NCI-H524 treated with DMSO at 0.1 percent for 48 hours (cell line): ENCODE measurements at places on chromosomes 13 and 19.

GRCh38 chr19:12055784-12056183 is 3.0 kb upstream of the ZNF878 start:
- DNase-seq = no peak

- no peak for DNase-seq
Measured at GRCh38 chr13:48631441-48631840, 22.3 kb upstream of the CYSLTR2 start.

- DNase-seq = no peak
Measured at GRCh38 chr13:20869540-20869939, 33.0 kb downstream of the XPO4 start.

DNA sequence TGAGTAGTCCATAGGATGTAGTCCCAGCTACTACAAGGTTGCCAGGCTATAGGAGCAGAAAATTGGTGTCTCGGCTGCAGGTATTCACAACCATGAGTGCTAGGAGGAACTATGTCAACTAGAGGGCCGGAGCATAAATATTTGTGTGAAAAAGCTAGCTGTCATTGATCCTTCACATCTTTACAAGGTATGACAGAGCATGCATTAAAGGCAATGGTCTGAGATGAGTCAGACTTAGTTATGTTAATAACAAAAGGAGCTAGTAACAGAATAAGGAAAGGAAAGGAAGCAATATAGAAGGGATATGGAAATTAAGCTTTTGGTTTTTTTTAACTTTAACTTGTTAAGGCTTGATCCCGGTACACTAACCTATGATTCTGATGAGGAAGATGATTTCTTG is 40.9 kb upstream of the PSG9 start:
- no peak for DNase-seq

- no peak for DNase-seq
Measured at GRCh38 chr19:11663181-11663591, 65.9 kb downstream of the ZNF627 start.

GRCh38 chr19:15187026-15188007 is 13.5 kb downstream of the NOTCH3 start:
- DNase-seq = no peak

GRCh38 chr13:113057084-113057483 is 48.5 kb upstream of the F7 start:
- DNase-seq = no peak

GRCh38 chr13:21420706-21421105 is 38.4 kb downstream of the ZDHHC20 start:
- no peak for DNase-seq

DNA sequence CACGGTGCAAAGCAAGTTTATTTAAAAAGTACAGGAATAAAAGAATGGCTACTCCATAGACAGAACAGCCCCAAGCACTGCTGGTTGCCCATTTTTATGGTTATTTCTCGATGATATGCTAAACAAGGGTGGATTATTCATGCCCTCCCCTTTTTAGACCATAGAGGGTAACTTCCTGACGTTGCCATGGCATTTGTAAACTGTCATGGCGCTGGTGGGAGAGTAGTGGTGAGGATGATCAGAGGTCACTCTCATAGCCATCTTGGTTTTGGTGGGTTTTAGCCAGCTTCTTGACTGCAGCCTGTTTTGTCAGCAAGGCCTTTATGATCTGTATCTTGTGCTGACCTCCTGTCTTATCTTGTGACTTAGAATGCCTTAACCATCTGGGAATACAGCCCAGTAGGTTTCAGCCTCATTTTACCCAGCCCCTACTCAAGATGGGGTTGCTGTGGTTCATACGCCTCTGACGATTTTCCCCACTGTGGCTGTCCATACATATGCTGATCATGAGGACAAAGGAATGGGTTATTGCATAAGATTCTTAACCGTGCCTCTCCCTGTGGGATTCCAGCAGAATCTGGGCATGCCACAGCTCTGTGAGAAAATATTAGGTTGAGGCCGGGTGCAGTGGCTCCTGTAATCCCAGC is 36.9 kb upstream of the ZNF507 start:
- DNase-seq = no peak

- no peak for DNase-seq
Measured at GRCh38 chr19:13056052-13056660, 46.5 kb downstream of the LYL1 start.

GRCh38 chr13:96746886-96747285 is 247.4 kb downstream of the OXGR1 start:
- DNase-seq = peak; percentile 77

- DNase-seq = no peak
Measured at GRCh38 chr13:28678809-28679208, 19.9 kb downstream of the POMP start.

GRCh38 chr19:41913538-41914423 is 14.5 kb downstream of the ERFL start:
- no peak for DNase-seq

DNA sequence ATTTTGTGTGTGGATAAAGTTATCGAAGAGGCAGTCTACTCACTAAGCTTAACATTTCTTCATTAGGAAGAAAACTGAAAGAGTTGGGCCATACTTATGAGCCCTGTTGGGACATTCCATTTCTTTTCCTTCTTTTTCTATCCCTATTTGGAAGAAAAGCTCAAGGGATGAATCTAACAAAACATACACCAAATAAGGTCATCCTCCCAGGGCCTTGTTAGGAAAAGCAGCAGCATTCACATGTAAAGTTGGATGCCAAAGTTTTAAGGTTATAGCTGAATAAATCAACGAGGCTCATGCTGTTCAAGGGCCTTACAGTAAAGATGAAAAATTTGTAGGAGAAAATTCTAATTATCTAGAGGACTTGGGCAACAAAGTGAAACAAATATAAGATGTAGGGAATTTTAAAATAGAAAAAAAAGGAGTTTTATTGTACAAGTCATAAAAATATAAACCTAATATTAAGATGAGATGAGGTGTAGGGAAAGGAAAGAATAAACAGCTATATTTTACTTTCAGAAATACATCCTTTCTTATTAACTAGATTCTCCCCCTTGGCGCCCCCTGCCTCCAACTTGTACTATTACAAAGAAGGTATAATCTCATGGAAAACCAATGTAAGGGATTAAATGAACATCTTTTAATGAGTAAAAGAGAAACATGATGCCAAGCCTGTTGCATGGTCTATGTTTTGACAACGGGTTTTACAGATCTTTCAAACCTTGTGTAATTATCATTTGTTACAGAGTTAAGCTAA is 160.4 kb downstream of the PCDH20 start:
- no peak for DNase-seq

DNA sequence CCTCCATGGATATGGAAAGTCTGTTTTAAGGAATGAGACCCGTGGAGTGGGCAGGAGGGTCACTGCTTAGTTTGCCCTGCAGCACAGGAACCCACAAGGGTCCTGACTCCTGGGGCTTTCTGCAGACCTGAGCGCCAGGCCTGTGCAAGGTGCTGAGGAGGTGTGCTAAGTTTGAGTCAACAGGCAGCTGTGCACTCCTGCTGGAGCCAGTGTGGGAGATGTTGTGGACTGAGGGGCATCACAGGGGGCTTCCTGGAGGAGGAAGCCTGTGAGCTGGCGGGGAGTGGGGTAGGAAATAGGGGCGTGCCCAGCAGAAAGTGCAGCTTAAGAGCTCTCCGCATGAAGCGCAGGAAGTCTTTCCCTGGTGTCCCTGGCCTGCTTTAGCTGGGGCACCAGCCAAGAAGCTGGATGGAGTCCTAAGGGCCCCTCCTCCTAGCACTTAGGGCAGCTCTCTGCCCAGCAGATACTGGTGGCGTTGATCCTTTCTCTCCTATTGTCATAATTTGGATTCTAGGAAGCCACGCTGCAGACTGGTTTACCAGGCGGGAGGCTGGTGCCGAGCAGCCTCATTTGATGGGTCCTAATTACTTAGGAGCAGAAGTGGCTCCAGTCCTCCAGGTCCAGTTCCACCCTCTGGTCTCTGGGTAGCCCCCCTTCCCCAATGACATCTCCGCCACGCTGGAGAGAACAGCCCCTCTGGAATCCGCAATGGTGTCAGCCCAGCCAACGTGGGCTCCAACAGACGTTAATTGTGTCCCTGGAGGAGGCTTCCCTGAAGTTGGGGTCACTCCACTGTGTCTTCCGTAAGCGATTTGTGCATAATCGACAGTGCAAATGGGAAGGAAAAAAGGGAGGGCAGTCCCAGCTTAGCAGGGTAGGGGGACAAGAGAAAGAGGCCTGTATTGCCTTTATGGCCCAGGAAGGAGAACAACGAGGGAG is 309.2 kb downstream of the ZNF536 start:
- no peak for DNase-seq

DNA sequence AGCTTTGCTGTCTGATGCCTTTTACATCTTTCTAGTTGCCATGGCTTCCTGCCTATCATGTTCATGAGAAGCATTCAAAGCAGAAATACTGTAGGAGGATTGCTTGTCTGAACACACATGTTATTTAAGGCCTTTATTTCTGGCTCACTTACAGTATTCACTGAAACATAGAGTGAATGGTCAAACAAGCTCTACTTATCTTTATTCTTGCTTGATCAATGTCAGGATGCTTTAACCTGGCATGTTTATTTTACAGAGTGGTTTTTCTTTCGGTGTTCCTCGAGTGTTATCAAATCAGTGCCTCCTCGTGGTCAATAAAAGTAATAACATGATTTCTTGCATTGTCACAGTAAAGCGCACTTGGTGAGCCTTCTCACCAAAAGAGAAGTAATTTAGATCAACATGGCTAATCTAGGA is 73.5 kb upstream of the PCDH17 start:
- DNase-seq = no peak

DNA sequence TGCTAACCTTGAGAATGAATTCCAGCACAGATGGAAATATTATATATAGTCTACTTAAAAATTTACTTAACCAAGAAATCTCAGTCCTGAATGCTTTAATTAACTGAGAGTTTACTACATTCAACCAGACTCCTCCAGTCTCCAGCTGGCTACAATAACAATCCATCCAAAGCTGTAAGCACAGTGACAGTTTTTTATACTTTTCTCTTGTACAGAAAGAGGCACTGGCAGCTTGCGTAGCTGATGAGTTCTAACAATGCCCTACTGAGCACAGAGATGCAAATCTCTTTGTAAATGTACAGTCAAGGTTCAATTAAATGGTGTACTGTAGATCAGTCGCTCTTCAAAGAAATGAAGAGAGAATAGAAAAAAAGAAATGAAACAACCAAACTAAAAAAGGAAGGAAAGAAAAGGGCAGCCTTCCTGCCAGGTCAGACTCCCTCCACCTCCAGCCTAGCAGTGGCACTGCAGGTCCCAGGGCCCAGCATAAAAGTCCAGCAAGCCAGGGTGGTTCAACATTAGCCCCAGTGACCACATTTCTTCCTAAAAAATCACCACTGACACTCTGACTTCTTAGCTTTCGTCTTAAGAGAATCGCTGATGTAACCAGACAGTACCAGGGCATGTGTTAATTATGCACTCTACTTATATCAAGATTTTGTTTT is 88.4 kb downstream of the SACS start:
- DNase-seq = no peak

DNA sequence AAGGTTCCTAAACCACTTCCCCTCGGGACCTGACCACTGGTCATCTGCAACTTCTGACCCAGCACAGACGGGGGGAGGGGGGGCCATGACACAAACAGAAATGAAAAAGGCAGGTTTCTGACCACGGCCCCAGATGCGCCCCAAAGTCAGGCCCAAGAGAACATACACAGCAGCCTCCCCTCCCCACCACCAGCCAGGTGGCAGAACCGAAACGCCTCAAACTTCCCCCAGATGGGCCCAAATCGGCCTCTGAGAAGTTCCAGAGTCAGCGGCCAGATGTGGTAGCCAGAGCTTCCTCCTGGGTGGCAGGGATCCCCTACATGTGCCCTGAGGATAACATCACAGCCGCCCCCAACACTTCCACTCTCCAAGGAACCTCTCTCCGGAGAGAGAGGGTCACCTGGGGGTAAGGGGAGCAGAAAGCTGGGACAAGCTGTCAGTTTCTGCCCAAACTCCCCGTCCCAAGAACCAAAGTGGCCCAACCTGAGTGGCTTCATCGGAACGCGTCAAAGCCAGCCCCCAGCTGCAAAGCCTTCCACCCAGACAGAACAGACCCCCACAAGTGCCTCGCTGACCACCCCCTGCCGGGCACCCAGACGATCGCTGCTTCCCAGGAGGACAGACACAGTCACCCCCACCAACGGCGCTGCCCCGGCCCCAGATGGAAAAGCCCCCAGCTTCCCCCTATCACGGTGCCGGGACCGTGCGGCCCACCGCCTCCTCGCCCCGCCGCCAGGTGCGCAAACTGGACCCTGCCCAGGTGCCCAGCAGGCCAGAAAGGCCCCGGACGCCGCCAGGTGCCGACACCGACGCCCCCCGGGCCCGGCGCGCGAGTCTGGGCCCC is 800 bp downstream of the ELL start:
- DNase-seq = no peak

DNA sequence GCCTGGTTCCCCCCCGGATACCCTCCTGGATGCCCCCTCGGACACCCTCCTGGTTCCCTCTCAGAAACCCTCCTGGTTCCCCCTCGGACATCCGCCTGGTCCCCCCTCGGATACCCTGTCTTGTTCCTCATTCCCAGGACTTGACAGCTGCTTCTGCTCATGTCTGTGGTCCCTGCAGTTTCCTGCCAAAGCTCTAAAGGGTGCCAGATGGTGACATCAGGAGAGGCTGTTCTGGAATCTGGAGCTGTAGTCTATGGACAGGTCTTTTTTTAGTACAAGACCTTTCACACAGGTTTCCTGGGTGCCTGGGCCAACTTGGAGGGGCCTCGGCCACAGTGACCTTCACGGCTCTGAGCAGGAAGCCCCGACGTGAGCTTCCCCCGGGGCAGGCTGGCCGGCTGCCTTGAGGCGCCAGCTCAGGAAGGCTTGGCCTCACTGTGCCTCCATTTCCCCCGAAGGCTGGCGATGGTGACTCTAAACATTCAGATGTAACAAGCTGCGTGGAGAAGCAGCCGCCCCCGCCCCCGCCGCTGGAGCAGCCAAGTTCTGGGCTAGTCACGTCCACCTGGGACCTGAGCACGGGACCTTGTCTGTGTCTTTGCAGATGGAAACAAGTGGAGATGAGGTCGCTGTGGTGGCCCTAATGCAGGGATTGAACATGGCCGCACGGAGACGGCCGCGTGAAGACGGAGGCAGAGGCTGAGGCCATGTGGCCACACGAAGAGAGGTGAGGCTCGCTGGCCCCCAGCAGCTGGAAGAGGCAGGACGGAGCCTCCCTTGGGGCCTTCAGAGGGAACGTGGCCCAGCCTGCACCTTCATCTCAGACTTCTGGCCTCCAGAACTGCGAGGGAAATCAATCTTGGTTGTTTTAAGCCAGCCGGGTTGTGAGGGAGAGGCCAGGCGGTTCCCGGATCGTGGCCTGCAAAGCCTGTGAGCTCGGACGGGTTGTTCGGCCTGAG is 12.7 kb downstream of the SGTA start:
- DNase-seq = no peak

GRCh38 chr19:11286312-11286974 is 9.5 kb upstream of the TSPAN16 start:
- DNase-seq = no peak

DNA sequence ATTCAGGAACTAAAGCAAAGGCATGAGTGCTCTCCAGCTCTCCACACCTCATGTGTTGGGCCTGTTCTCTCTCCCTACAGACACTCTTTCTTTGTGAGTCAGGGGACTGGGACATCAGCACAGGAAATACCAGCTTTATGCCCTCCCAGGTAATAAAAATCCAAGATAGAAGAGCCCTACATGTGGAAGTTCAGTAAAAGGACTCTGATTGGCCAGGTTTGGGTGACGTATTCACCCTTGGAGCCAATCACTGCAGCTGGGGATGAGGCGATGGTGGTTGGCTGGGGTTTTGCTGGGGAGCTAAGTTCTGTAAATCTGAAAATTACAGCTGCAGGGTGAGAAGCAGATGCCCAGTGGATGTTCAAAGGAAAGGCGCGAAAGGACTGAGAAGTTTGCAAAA is 32.5 kb downstream of the CCDC70 start:
- DNase-seq = no peak

GRCh38 chr19:17977021-17977420 is 10.1 kb downstream of the KCNN1 start:
- no peak for DNase-seq
